Body of pancreas (tissue), 4 donors: ENCODE measurements at places on chromosomes 1 and 21.

- DNase-seq = no peak
Observed at GRCh38 chr1:88783145-88783544, 99.1 kb downstream of the PKN2 start.

DNA sequence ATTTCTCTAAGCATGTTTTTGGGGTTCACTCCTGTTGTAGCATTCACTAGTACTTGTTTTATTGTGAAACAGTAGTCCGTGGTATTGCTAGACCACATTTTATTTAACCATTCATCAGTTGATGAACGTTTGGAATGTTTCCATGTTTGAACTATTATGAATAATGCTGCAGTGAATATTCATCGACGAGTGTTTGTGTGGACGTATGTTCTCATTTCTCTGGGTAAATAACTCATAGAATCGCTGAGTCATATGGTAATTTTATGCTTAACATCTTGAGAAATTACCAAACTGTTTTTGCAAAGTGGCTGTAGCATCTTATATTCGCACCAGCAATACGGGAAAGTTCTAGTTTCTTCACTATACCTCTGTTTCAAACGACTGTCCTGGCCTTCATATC, 28.0 kb upstream of the KAZN start:
- no peak for DNase-seq

- peak; percentile 11 for DNase-seq
Observed at GRCh38 chr1:242524571-242525359, at the start of gene PLD5. TSS of gene PLD5 (minus strand) at chr1:242524697.

DNA sequence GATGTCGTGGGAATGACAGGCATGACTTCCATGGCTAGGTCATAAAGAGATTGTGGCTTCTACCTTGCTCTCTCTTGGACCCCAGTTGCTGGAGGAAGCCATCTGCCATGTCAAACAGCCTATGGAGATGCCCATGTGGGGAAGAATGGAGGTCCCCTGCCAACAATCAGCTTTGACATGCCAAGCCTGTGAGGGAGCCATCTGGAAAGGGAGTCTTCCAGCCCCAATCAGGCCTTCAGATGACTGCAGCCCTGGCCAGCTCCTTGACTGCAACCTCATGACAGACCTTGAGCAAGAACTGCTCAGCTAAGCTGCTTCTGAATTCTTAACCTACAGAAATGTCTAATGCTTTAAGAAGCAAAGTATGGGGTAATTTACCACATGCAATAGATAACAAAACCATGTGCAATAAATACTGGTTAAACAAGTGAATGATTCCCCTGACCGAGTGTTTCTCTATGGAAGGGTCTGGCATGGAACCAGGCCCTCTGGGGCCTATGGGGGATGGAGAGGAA, 187.1 kb downstream of the HIVEP3 start:
- no peak for DNase-seq

DNA sequence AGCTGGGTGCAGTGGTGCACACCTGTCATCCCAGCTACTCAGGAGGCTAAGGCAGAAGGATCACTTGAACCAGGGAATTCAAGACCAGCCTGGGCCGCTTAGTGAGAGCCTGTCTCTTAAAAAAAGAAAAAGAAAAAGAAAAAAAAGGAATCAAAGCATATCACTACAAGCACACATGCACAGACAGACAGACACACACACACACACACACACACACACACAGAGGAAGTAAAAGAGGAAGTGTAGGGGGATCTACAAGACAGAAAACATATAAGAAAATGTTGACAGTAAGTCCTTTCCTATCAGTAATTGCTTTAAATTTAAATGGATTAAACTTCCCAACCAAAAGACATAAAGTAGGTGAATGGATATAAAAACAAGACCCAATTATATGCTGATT, 180.3 kb downstream of the FAF1 start:
- DNase-seq = no peak

DNA sequence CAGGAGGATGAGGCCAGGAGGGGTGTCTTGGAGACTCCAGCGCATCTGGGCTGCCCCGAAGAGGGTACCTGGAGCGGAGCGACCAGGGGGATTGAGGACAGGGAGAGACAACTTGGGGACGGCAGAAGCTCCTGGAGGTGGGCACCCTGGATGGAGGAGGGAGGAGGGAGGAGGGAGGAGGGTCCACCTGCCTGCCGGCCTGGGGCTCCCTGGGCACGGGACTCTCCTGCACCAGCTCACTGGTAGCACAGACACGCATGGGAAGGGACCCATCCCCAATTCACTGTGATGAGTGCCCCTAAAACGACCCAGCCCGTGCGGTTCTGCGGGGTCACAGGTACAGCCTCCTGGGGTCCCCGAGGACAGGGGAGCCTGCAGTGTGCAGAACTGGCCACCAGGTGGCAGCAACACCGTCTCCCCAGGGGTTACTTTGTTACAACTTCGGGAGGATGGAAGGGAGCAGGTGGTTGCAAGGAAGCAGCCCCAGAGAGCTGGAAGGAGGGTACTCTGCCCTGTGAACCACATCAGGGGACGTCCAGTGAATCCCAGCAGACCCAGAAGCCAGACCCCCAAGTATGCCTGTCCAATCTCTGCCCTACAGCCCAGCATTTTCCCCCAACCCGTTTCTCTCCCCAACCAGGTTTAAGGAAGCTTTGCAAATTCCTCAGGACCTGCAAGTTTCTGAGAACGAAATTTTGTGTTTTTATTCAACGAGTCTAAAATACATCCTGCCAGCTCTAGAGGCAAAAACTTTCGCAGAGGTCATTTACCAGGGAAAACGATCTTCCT, 482.4 kb downstream of the NPHP4 start:
- peak; percentile 61 for DNase-seq

- DNase-seq = no peak
Observed at GRCh38 chr1:84855168-84855567, 37.8 kb downstream of the LPAR3 start.

DNA sequence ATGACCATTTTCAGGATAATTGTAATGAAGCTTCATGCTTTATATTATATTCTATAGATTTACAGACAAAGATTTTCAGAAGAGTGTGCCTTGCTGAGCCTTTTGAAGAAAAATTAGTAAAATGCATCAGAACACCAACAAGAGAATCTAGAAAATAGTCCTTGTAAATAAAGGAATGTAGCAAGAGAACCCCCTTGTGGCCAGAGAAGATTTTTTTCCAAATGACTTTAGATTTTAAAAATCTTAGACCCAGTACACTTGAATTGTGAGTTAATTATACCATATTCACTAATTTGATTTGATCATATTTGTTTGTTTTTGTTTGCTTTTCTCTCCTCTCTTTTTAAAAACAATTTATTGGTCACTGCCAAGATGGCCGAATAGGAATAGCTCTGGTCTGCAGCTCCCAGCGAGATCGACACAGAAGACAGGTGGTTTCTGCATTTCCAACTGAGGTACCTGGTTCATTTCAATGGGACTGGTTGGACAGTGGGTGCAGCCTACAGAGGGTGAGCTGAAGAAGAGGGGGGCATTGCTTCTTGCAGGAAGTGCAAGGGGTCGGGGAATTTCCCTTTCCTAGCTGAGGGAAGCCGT, 12.8 kb upstream of the IFI44L start:
- no peak for DNase-seq

DNA sequence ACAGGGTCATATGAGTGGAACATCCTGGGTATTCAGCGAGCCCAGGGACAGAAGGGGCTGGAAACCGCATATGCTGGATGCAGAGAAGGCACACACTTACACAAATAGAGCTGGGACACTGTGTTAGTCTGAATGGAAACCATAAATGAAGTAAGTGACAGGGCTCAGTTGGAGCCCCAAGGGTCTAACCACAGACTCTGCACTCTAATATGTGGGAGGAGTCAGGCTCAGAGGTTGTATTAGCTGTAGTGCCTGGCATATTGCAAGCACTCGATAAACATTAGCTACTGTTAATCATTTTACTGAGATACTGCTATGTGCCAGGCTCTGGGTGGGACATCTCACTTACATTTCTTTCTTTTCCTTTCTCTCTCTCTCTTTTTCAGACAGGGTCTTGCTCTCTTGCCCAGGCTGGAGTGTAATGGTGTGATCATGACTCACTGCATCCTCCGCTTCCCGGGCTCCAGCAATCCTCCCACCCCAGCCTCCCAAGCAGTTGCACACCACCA, 6.5 kb upstream of the OLIG1 start:
- no peak for DNase-seq
